ENCODE measurements at places on chromosomes 16 and 17. TPM values are rescaled to one million over a fixed set of nuclear protein-coding genes. Genes with fewer than 3 reads are reported as not detected.

- DNase-seq, result no peak
These were observed 740 bp downstream of the NFATC2IP start for GRCh38 chr16:28951410-28951943.

DNA sequence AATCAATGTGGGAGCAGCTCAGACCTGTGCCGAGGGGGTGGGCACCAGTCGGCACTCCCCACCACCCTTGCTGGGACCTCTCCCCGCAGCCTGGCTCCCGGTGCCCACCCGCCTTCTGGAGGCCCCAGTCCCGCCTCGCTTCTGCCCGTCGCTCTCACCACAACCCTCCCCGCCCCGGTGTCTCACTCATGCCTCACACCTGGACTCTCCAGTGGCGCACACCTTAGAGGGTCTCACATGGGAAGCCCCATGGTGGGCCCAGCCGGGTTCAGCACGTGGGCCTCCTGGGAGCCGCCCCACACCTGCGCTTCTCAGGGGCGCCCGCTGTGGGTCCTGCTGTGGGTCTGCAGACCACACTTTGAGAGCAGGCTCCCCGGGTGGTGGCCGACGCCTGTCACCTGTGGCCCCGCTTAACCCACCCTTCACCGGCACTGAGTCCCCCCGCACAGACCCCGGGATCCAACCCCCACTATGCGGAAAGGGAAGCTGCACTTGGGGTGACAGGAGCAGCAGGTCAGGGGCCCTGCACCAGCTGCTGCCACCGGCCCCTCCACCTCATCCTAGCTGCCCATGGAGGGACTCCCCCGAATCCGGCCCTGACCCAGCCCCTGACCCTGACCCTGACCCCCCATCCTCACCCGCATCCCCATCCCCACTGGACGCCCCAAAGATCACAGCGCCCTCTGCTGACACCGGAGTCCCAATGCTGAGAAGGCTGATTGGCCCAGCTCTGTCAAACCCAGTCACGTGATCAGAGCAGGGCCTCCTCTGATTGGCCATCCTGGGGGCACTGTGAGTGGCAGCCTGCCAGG is 27.4 kb upstream of the SLC38A10 start:
- DNase-seq, result no peak

The GUCY2D gene
- 0.19 TPM for total RNA-seq

- no peak for DNase-seq
These were observed 7.8 kb downstream of the FBXL19 start for GRCh38 chr16:30931068-30931650.

The TBC1D26 gene
- 1.0 TPM for total RNA-seq

GRCh38 chr17:40099619-40100418 is 570 bp downstream of the NR1D1 start:
- no peak for DNase-seq

- DNase-seq, result peak; percentile 90
These were observed 24.3 kb upstream of the ZNF750 start for GRCh38 chr17:82863941-82864712.

- DNase-seq, result no peak
These were observed 671.4 kb upstream of the SALL1 start for GRCh38 chr16:51822471-51822870.

The IRX5 gene
- not detected for total RNA-seq

The RPH3AL gene
- total RNA-seq, result 2.0 TPM

DNA sequence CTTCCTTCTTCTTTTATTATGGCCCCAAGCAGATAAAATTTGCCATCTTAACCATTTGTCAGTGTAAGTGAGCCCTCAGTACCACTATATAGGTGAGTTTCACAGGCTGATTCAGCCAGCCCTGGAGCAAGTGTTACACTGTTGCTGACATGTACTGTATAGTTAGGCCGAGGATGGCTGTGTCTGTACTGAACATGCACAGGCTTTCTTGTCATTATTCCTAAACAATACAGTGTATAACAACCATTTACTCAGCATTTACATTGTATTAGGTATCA is 53.7 kb downstream of the AMFR start:
- DNase-seq, result no peak

The SAMD14 gene
- 4.4 TPM for total RNA-seq

DNA sequence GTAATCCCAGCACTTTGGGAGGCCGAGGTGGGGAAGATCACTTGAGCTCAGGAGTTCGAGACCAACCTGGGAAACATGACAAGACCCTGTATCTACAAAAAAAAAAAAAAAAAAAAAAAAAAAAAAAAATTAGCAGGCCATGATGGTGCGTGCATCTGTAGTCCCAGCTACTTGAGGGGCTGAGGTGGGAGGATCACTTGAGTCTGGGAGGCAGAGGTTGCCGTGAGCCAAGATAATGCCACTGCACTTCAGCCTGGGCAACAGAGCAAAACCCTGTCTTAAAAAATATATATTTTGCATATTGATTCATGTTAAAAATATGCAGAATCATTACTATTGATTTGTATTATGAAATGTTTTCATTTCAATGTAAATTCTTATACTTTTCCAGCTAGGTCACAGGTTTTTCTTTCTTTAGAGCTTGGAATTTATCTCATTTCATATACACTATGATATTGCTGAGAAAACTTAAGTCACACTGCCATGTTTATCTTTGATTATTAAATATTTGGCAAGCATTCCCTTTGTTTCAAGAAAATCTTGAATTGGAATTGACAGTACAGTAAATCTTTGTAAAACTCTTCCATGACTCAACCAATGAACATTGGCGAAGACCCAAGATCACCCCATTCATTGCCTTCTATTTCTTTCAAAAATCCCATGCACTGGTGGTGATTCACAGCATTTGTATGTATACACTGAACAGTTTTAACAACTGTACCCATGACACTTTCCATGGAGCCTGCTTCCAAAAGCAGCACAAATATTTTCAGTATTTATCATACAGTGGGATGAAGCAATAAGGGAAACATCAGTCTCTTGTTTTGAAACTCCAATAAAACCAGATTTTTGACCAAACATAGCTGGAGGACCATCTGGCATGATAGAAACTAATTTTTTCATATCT is 83.5 kb upstream of the TNRC6A start:
- no peak for DNase-seq

- no peak for DNase-seq
These were observed 105.4 kb upstream of the RBFOX1 start for GRCh38 chr16:7227229-7227721.

DNA sequence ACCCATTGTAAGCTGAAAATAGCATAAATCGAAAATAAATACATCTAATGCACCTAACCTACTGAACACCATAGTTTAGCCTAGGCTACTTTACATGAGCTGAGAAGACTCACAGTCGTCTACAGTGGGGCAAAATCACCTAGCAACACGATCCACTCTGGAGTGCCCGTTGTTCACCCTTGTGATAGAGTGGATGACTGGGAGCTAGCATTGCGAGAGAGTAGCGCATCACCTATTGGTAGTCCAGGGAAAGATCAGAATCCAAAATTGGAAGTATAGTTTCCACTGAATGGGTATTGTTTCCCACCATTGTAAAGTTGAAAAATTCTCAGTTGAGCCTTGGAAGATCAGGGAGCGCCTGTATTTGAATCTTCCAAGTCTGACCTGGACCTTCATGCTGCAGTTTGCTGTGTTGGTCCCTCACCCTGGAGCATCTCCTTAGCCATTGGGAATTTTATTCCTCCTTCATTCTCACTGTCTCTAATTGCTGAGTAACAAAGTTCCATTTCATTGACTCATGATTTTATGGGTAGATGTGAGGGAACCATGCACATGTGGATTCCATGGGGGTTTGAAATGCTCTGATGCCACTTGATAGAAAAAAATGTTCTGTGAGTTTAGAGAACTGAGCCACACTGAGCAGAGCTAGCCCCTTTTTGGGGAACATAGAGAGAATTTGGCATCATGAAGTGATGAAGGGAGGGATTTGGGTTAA is 19.6 kb downstream of the AKAP1 start:
- DNase-seq, result no peak

The YBX2 gene
- total RNA-seq, result 0.18 TPM

GRCh38 chr17:72189768-72190593 is 69.2 kb downstream of the SOX9 start:
- no peak for DNase-seq

GRCh38 chr17:3804503-3804931 is 3.5 kb upstream of the ITGAE start:
- no peak for DNase-seq

DNA sequence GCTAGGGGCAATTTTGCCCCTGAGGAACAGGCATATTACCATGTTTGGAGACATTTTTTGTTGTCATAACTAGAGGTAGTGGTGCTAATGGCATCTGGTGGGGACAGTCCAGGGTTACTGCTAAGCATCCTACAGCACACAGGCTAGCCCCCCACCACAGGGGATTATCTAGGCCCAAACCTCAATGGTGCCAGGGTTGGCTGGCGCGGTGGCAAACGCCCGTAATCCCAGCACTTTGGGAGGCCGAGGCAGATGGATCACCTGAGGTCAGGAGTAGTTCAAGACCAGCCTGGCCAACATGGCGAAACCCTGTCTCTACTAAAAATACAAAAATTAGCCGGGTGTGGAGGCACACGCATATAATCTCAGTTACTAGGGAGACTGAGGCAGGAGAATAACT is 15.2 kb downstream of the C1QTNF1 start:
- no peak for DNase-seq

DNA sequence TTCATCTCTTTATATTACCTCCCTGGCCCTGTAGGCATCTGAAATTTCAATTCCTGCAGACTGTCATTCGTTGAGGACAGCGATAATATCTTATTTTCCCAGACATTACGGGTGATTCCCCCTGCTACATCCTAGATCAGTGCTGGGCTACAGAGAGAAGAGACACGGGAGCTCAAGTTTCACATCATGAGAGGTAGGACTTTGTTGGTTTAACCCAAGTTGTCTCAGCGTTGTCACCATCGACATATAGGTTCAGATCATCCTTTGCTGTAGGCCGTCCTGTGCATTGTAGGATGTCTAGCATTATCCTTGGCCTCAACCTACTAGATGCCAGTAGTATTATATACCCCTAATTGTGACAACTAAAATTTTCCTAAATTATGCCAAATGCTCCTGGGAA is 19.3 kb downstream of the MT1X start:
- DNase-seq, result peak; percentile 25

GRCh38 chr16:47538472-47538871 is 77.3 kb downstream of the PHKB start:
- no peak for DNase-seq

The SPIRE2 gene
- total RNA-seq, result 2.6 TPM

The TMEM92 gene
- 0.39 TPM for total RNA-seq

- no peak for DNase-seq
These were observed 51.6 kb downstream of the KANSL1 start for GRCh38 chr17:46141645-46142044.

DNA sequence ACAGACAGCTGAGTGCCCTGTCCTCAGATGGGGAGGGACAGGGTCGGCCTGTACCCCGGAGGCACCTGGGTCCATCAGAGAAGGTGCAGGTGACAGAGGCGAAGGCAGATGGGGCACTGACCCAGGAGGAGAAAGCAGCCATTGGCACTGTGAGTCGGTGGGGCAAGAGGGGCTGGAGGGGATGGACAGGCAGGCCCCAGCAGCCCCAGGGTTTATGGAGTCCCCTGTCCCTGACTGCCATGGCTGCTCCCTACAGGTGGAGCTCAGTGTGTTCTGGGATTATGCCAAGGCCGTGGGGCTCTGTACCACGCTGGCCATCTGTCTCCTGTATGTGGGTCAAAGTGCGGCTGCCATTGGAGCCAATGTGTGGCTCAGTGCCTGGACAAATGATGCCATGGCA is 32.1 kb downstream of the ANKRD40 start:
- no peak for DNase-seq

The NME3 gene
- total RNA-seq, result 55.6 TPM

The CLEC3A gene
- total RNA-seq, result not detected

DNA sequence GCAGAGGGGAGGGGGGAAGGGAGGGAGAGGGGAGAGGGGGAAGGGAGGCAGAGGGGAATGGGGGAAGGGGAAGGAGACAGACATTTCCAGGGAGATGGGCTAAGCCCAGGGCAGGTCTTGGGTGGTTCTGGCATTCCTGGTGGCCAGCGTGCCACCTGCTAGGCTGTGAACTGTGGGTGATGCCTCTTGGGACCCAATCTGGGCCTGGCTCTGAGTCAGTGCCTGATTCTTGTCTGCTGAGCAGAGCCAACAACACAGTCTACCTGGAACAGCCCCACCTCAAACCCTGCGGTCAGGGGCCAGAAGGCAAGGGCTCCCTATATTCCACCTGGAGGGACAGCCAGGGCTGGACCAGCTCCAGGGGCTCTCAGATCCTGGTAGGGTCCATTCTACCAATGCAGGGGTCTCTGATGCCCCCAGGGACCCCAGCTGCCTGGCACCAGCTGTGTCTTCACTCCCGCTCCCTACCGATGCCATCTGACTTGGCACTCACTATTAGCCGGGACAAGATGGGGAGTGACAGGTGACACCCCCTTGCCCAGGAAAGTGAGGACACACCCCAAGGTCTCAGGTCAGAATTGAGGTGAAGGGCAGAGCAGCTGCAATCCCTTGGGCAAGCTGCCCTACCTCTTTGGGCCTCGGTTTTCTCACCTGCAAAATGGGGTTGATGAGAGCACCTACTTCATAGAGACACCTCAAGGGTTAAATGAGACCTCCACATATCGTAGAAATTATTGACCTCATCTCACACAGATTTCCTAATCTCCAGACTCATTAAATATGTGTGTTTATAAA is 87.2 kb downstream of the LITAF start:
- DNase-seq, result no peak

- no peak for DNase-seq
These were observed 3.0 kb upstream of the KRT15 start for GRCh38 chr17:41521574-41522261.

The SLFN5 gene
- total RNA-seq, result 68.2 TPM

The RAPGEFL1 gene
- 7.1 TPM for total RNA-seq

- no peak for DNase-seq
These were observed 878 bp downstream of the TAOK1 start for GRCh38 chr17:29390851-29391631.
